ENCODE measurements at places on chromosomes 5 and 9. TPM values are rescaled to one million over a fixed set of nuclear protein-coding genes. Genes with fewer than 3 reads are reported as not detected.

CXCL14 gene
- total RNA-seq = not detected

DAB2IP gene
- 0.74 TPM for total RNA-seq

CAVIN4 gene
- total RNA-seq = 0.10 TPM

SOX30 gene
- 0.34 TPM for total RNA-seq

SMIM33 gene
- total RNA-seq = 0.22 TPM

PCDHA3 gene
- total RNA-seq = not detected

PTGES gene
- total RNA-seq = 0.48 TPM

RAD17 gene
- total RNA-seq = 37.4 TPM

NDUFS6 gene
- 22.3 TPM for total RNA-seq

SLC6A7 gene
- total RNA-seq = not detected

CDH18 gene
- total RNA-seq = not detected

C1QTNF2 gene
- total RNA-seq = not detected

EPB41L4A gene
- total RNA-seq = 0.79 TPM

CDC25C gene
- total RNA-seq = 30.1 TPM

CDX1 gene
- total RNA-seq = not detected

LCN9 gene
- total RNA-seq = not detected

MEGF10 gene
- total RNA-seq = 0.56 TPM

ZDHHC11 gene
- total RNA-seq = 28.3 TPM

CCDC192 gene
- total RNA-seq = not detected

TMOD1 gene
- 5.4 TPM for total RNA-seq

OLFM1 gene
- total RNA-seq = 0.70 TPM

KIF24 gene
- 7.4 TPM for total RNA-seq

RASEF gene
- total RNA-seq = not detected

DMRT3 gene
- total RNA-seq = not detected

CDH6 gene
- not detected for total RNA-seq

SLC4A9 gene
- total RNA-seq = 0.07 TPM

CD74 gene
- 363 TPM for total RNA-seq

POLR3G gene
- total RNA-seq = 4.5 TPM

SOHLH1 gene
- total RNA-seq = not detected

APBA1 gene
- total RNA-seq = 1.2 TPM

PFN3 gene
- not detected for total RNA-seq

PCDHB12 gene
- not detected for total RNA-seq

SCGB3A1 gene
- total RNA-seq = not detected

CYLC2 gene
- not detected for total RNA-seq

CRB2 gene
- not detected for total RNA-seq

LCN1 gene
- not detected for total RNA-seq

ARAP3 gene
- total RNA-seq = 4.1 TPM

PDE6A gene
- total RNA-seq = 0.05 TPM

ZNF618 gene
- 0.62 TPM for total RNA-seq

ARHGEF37 gene
- total RNA-seq = 1.6 TPM

PCDHB2 gene
- total RNA-seq = not detected

ELOVL7 gene
- 2.7 TPM for total RNA-seq

OR1Q1 gene
- total RNA-seq = not detected

All from activated T-cell treated with anti-CD3 and anti-CD28 coated beads, Interleukin-2, amount 50 U/mL, for 72 hours (primary cell).